ENCODE measurements at places on chromosomes 4 and X.

- no peak for DNase-seq
These were observed 34.8 kb downstream of the POLA1 start for GRCh38 chrX:24728530-24728929.

GRCh38 chr4:48300004-48300403 lies 30.4 kb upstream of the TEC start:
- DNase-seq = no peak

DNA sequence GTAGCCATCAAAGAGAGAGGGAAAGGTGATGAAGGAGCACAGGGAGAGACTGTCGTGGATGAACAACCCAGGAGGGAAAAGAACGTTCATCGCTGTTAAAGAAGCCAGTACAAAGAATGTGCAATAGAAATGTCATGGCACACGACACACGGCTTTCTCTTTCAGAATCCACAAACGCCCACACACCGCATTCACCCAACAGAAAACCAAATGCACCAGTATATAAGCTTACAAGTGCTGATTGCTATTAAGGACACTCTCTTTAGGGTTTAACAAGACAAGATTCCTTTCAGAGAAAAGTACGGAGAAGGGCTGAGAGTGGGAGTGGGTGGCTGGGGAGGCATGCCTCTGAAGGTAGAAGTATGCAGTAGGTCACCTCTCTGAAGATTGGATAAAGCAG lies 80.2 kb downstream of the C4orf51 start:
- no peak for DNase-seq

DNA sequence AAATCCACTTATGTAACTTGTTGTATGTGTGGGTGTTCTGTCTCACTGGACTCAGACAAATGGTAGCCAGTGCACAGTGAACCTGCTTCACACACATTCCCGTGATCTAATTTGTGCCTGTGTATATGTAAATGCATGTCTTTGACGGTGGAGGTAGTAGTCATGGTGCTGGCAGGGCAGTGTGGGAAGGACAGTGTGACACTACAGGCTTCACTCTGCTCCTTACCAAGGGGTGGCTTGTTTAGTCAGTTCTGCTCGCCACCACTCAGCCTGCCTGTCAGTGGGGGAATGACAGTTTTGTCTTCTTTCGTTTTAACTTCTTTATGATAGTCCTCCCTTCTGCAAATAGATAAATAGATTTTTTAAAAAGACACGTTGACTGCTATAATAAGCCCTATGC lies 17.7 kb upstream of the PAQR3 start:
- DNase-seq = no peak

- DNase-seq = no peak
These were observed 86.9 kb downstream of the CHRNA9 start for GRCh38 chr4:40421839-40422708.

- no peak for DNase-seq
These were observed 51.9 kb upstream of the USP9X start for GRCh38 chrX:41033299-41033698.
